ENCODE measurements at places on chromosomes 12 and 14.

GRCh38 chr12:586318-587071 is 76.8 kb downstream of the NINJ2 start:
- DNase-seq: no peak

DNA sequence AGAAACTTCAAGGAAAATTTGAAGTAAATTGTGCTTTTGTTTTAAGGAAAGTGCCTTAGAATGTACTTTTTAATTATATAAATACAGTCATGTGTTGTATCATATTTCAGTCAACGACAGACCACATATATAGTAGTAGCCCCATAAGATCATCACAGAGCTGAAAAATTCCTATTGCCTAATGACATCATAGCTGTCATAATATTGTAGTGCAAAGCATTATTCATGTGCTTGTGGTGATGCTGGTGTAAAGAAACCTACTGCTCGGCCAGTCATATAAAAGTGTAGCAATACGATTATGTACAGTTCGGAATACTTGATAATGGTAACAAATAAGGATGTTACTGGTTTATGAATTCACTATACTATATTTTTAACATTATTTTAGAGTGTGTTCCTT is 198.9 kb upstream of the SLC16A7 start:
- no peak for DNase-seq

DNA sequence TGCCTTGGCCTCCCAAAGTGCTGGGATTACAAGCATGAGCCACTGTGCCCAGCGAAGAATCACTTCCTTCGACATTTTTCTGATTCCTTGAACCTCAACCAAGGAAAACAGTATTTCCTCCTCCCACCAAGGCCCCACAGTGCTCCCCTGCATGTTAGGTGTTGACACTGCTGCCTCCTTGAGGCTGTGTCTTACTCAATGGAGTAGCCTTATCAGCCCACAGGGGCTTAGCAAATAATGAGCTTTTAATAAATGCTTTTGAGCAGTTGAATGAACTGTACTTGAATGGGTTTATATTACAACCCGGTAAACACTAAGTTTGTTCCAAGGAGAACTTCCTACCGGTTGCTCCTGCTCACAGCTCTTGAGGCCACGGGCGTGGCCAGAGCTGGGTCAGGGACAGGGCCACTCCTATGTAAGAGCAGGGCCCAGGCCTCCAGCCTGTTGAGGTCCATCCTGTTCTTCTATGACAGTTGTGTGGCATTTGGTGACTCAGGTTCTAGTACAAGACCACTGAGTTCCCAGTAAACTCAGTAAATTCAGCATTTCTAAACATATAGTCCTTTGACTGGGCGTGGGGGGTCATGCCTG is 36.8 kb upstream of the TUBA1A start:
- no peak for DNase-seq

DNA sequence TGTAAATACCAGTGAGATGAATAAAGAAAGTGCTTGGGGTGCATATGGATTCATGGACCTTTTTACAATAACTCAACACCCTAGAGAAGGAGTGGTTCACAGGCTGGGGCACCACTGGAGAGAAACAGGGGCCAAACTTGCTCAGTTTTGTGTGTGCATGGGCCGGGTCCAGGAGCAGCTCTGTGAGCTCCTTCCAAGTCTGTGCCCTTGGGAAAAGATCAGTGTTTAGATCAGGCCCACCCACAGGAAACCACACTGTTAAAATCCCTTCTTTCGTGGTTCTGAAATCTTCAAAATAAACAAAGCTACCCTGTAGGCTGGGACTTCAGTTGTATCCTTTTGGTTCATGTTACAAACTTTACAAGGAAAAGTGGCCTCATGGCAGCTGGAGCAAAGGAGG is 156.1 kb upstream of the TMEM260 start:
- DNase-seq: no peak

DNA sequence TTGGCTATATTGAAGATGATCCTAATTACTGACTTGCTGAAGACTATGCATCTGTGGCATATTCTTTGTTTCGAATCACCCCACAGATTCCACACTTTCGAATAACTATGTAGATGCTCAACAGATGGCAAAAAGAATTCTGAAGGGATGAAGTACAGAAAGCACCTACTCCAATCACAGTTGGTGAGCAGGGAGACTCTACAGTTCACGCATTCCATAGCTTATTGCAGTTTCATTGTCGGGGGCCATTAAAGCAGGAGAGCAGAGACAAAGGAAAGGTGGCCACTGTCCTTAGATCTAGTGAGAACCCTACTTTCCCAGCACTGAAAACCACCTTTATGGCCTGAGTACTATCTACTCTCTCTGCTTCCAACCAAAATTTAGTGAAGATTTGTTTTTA is 191.9 kb downstream of the STXBP6 start:
- DNase-seq: no peak

GRCh38 chr12:132774646-132775275 is 13.1 kb upstream of the ANKLE2 start:
- DNase-seq: no peak

All from activated CD4-positive, CD25-positive, alpha-beta regulatory T cell treated with anti-CD3 and anti-CD28 coated beads, Interleukin-2, amount 50 U/mL, for 16 hours (primary cell).